ENCODE measurements at places on chromosomes 7 and 10.

GRCh38 chr10:123896246-123896927 lies 4.8 kb upstream of the CPXM2 start:
- DNase-seq: no peak

DNA sequence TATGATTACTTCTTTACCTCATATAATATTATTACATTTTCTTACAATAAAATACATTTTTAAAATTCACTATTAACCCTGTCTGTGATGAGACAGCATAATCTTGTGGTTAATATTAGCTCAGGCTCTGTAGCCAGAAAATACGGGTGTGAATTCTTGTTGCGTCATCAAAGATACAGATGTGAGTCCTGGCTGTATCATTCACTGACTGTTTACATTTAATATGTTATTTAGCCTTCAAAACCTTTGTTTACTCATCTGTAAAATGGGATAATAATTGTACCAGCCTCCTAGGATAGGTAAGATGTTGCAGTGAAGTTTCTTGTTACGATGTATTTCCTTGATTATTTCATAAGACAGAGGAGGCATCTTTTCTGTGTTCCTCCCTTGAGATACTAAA lies 184.7 kb upstream of the PRPS1L1 start:
- DNase-seq: no peak

- no peak for DNase-seq
Measured at GRCh38 chr10:75304741-75305390, 69.1 kb upstream of the COMTD1 start.

- DNase-seq: no peak
Measured at GRCh38 chr7:80932536-80932935, 13.7 kb upstream of the SEMA3C start.

GRCh38 chr10:58706836-58707235 lies 194.2 kb downstream of the BICC1 start:
- no peak for DNase-seq

- no peak for DNase-seq
Measured at GRCh38 chr10:103663802-103664201, 170.3 kb downstream of the NEURL1 start.

GRCh38 chr10:58164517-58164916 lies 103.2 kb downstream of the IPMK start:
- no peak for DNase-seq

GRCh38 chr7:71636329-71636728 lies 504.4 kb downstream of the GALNT17 start:
- no peak for DNase-seq

- no peak for DNase-seq
Measured at GRCh38 chr7:29508608-29509007, 55.0 kb upstream of the PRR15 start.

GRCh38 chr10:36440539-36440938 lies 684.9 kb upstream of the ANKRD30A start:
- DNase-seq: no peak

- DNase-seq: no peak
Measured at GRCh38 chr7:48052748-48053147, 17.4 kb downstream of the C7orf57 start.

DNA sequence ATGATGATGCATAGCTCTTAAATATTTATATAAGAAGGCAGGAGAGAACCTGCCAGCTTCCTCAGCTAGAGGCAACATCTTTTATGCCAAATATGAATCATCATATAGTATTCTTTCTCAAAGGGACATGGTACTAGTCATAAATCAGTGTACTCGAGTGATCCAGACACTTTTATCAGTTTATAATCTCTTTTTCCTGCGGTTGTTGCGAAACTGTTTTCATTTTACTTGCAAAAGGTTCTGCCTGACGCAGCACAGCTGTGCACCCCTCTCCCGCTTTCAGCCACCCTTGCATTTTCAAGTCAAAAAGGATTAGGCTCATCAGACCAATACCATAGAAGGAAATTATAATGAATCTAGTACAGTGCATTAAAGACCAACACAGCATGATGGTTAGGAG lies 332.3 kb upstream of the PRKCQ start:
- no peak for DNase-seq

- no peak for DNase-seq
Measured at GRCh38 chr10:107451047-107451446, 286.5 kb upstream of the SORCS1 start.

All from stimulated activated CD8-positive, alpha-beta memory T cell treated with anti-CD3 and anti-CD28 coated beads, Interleukin-4, amount 100 ng/mL, for 1 hour (primary cell).